NCI-H69 (cell line): ENCODE measurements at places on chromosomes 16 and 17.
A peak's percentile ranks its signal among the peaks of the same experiment; 100 is the strongest.

- peak; percentile 72 for DNase-seq
Observed at GRCh38 chr16:4606354-4606753, 8.3 kb downstream of the UBALD1 start.

DNA sequence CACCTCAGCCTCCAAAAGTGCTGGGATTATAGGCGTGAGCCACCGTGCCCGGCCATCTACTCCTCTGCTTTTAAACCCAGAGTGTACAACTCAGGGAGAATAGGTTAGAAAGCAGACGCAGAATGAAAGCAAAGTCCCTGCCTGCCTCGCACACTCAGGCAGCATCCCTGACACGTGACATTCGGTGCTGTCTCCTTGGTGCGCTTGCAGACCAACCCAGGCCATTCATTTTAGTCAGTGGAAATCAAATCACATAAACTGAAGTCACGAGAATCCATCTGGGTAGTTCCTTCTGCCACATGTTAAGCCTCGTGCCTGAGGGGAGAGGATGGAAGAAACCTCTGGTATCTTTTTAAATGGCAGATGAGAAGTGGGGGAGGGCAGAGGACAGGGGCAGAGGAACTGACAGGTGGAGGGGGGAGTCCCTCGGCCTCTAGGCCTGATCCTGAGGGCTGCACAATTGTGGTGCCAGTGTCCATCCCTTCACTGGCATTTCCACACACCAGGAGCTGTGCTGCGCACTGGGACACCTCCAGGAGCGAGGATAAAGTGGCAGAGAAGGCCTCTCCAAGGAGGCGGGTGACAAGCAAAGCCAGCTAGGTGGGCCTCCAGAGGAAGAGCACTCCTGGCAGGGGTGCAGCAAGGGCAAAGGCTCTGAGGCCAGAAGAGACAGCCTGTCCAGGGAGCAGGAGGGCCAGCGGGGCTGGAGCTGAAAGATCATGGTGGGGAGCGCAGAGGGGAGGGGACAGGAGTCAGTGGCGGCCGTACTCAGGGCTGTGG, 196.3 kb downstream of the KATNIP start:
- no peak for DNase-seq

- DNase-seq = no peak
Observed at GRCh38 chr17:56679777-56680422, 86.4 kb downstream of the NOG start.

GRCh38 chr17:4340914-4341615, 25.4 kb downstream of the UBE2G1 start:
- no peak for DNase-seq

- peak; percentile 86 for DNase-seq
Observed at GRCh38 chr17:33967608-33968349, 287.3 kb upstream of the CCL2 start.

GRCh38 chr17:59349178-59349577, 17.7 kb downstream of the YPEL2 start:
- no peak for DNase-seq

- no peak for DNase-seq
Observed at GRCh38 chr16:66426112-66427035, 721 bp upstream of the BEAN1 start.

DNA sequence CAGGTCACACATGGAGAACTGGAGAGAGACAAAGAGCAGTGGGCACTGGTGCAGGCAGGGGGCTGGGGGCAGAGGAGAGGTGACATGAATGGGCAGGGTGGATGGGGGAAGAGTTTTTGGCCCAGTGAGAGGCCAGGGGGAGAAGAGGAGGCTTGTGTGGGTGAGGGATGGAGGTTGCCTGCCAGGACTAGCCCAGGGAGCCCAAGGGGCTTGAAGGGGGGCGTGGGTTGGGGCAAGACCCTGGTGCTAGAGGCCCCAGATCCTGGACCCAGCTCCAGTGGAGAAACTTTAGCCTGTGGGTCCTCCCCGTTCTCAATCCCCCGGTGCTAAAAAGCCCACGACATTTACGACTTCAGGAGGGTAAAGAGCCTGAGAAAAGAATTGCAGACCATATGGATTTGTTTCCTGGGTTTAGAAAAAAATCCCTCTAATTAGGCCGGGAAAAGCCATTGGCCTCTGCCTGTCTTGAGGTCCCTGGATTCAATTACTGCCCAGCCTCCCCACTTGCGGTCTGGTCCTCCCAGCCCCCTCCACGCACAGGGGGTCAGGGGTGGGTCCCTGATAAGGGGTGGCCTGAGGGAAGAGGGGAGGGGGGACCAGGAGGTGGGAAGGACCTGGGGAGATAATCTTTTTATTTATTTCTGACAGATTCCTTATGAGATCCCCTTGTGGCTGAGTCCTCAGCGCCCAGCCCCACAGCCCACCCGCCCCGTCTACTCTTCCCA, 33.0 kb downstream of the NGFR start:
- no peak for DNase-seq

- DNase-seq = no peak
Observed at GRCh38 chr16:15507301-15507958, 73.0 kb downstream of the BMERB1 start.

- peak; percentile 13 for DNase-seq
Observed at GRCh38 chr17:49676276-49676868, 1.5 kb downstream of the SPOP start.
